BJ (cell line): ENCODE measurements at places on chromosomes 11 and 22. TPM values are rescaled to one million over a fixed set of nuclear protein-coding genes. Genes with fewer than 3 reads are reported as not detected.

The CLMP gene
- polyA plus RNA-seq = 174 and 219 TPM in 2 replicates

The TSPAN18 gene
- polyA plus RNA-seq = 0.20 and 0.55 TPM in 2 replicates

The ZNRF3 gene
- 0.75 and 1.1 TPM in 2 replicates for polyA plus RNA-seq

The ANO5 gene
- polyA plus RNA-seq = not detected in 2 replicates

The C22orf31 gene
- polyA plus RNA-seq = not detected in 2 replicates

The CDC42EP2 gene
- polyA plus RNA-seq = 11.7 and 23.2 TPM in 2 replicates

The OR52I2 gene
- polyA plus RNA-seq = not detected in 2 replicates

The SMC1B gene
- not detected in 2 replicates for polyA plus RNA-seq

The KRTAP5-2 gene
- polyA plus RNA-seq = not detected in 2 replicates
